ENCODE measurements at places on chromosomes 2 and 18.

- DNase-seq, result no peak
Measured at GRCh38 chr2:223095207-223095606, 43.2 kb downstream of the KCNE4 start.

DNA sequence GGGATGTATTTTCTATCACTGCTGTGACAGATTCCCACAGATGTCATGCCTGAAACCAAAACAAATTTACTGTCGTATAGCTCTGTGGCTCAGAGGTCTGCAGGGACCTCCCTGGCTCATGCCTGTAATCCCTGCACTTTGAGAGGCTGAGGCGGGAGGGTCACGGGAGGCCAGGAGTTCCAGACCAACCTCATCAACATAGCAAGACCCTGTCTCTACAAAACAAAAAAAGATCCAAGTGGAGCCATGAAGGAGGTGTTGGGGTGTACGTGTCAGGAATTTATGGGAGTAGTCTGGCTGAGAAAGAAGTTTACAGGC, 51.0 kb upstream of the FAHD2A start:
- DNase-seq, result no peak

DNA sequence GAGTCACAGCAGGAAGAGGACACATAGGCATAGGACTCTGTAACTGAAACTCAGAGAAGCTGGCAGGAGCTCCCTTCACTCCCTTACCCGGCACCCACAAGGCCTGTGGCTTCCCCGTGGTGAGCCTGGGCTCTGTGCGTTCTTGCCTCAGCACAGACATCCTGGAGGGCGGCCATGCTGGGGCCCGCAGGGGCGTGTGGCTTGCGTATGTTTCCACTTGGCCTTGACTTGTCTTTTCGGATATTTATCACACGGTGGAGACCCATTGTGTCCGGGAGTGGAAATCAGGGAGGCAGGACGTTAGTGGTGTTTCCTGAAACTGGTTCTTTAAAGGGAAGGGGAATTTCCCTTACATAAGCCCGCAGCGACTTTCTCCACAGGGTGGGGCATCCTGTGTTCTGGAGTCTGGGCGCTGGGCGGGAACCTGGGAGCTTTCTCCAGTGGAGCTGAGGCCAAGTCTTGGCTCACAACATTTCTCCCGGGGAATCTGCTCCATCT, 49.9 kb upstream of the EML6 start:
- DNase-seq, result no peak

DNA sequence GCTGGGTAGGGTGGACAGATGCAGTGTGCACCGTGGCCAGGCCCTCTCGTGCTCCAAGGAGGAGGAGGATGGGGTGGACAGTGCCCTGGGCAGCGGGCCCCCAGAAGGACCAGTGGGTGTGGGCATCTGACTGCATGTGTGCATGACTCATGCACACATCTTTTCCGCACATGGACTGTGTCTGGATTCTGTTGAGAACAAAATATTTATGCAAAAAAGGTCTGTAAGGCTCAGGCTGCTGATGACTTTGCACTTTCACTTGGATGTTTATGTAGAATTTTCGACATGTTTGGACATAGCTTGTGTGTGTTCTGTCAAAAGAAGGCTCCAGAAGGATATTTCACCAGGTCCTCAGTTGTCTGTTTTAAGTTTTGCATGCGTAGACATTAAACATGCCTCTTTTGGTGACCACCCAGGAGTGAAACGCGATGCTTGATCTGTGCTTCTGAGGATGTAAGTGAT, 45.6 kb downstream of the MTCL1 start:
- no peak for DNase-seq

All from NCI-H1436 treated with DMSO at 0.1 percent for 48 hours (cell line).